AG08395 (cell line): ENCODE measurements at places on chromosomes 7 and 10.

- DNase-seq, result no peak
Measured at GRCh38 chr7:133676805-133677370, 424.0 kb downstream of the EXOC4 start.

- DNase-seq, result no peak
Measured at GRCh38 chr10:128429835-128430513, 303.8 kb upstream of the MKI67 start.

- no peak for DNase-seq
Measured at GRCh38 chr10:50438049-50438936, 185.5 kb downstream of the SGMS1 start.

GRCh38 chr7:74280985-74281384 is 8.2 kb upstream of the CLIP2 start:
- DNase-seq, result no peak

GRCh38 chr7:83547526-83547925 is 101.4 kb downstream of the SEMA3E start:
- DNase-seq, result no peak

GRCh38 chr7:155951554-155952158 is 139.4 kb upstream of the SHH start:
- no peak for DNase-seq

DNA sequence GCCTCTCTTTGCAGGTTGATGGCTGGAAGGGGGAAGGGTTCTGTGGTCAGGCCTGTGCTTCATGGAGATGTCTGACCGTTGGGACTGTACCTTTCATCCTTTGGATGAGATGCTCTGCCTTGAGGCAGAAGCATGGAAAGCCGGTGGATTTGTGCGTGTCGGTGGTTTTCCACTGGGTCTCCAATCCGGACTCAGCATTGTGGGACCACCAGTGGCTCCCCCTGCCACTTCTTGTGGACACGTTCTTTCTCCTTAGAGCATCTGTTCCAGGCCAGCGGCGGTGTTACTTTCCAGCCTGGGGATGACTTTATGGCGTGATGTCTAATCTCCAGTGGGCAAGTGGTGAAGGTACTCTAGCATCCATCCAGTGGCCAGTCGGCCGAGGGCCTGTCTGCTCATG is 178.4 kb downstream of the MGMT start:
- no peak for DNase-seq
